Stimulated activated CD4-positive, alpha-beta T cell treated with anti-CD3 and anti-CD28 coated beads, Interleukin-1b, Interleukin-23, amount 100 ng/mL, for 1 hour (primary cell): ENCODE measurements at places on chromosomes 6 and 20.

DNA sequence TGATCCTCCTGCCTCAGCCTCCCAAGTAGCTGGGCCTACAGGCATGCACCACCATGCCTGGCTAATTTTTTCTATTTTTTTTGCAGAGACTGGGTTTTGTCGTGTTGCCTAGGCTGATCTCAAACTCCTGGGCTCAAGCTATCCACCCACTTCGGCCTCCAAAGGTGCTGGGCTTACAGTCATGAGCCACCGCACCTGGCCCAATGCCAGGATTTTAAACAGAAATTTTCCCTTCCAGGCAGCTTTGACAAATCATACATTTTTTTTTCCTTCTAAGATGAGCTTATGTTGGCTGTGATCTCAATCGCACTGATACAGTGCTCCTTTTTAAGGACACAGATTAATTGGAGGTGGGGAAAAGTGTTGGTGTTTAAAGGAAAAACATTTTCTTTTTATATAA lies 73.2 kb upstream of the CD2AP start:
- no peak for DNase-seq

- no peak for DNase-seq
Measured at GRCh38 chr20:62602550-62602949, 39.8 kb upstream of the SLCO4A1 start.

DNA sequence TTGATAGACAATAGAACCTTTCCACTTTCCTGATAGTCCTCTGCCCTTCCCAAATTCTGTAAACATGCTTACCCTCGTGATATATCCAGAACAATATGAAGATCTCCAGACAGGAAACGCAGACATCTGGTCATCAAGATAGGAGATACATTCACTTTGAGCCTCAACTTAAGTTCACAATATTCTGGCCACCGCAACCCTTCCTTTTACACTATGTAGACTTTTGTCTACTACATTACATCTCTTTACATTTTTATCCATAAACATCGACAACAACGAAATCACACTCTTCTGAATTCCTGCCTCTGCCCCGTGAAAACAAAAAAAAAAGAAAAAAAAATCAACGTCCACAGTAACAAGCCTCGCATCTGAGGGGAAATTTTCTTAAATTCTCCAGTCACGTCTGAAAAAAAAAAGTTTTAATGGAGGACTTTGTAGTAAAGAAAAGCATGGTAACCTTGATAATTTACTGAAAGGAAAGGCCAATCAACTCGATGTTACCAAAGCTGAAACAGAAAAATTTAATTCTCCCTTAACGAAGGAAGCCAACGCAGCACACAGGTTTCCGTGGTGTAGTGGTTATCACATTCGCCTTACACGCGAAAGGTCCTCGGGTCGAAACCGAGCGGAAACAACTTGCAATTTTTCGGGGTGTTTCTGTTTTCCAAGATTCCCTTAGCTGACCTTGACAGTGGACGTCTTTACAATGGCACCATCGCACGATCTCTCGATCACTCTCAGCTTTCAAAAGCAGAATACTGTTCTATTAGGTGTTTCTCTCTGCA lies 21.8 kb downstream of the POM121L2 start:
- DNase-seq: no peak

GRCh38 chr20:22339091-22339881 lies 245.1 kb downstream of the FOXA2 start:
- no peak for DNase-seq

GRCh38 chr6:44075647-44076355 lies 51.5 kb downstream of the MRPL14 start:
- no peak for DNase-seq

DNA sequence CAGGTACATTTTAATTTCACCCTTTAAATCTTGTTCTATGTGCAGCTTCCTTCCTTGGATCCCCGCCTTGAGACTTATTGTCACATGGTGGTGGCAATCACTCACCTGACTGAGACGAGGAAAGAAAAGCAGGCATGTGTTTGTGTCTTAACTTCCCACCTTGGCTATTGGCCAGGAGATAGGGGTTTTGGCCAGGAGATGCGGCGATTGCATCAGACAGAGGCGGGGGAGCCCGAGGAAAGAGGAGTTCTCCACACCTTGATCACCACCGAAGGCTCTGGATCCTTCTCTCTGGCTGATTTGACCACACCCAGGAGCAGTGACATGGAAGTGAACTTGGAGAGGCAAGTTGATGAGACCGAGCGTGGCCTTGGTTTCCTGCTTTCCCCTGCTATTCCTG lies 49.7 kb upstream of the EYA2 start:
- DNase-seq: no peak

DNA sequence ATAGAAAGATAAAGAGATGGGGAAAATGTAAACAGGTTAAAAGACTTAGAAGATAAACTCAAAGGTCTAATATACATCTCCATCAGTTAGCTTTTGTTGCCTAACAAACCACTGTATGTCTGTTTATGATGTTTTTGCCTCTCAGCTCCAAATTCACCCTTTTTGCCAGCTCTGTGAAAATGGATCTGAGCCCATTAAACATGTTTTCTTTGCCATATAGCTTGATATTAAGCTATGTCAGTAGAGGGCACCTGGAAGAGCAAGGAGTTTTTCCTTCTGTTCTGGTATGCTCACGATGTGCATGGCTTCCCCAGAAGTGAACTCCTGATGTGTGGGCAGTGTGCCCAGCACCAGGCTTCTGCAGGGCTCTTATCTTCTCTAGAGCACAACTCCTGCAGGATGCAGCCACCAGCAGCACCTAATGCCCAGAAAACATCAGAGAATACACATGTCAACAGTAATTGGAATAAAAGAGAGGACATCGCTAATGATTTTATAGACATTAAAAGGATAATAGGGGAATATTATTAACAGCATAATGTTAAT lies 14.6 kb upstream of the SNX9 start:
- no peak for DNase-seq

- no peak for DNase-seq
Measured at GRCh38 chr20:11271920-11272594, 598.3 kb upstream of the JAG1 start.

GRCh38 chr6:166814390-166814789 lies 142.0 kb downstream of the RNASET2 start:
- no peak for DNase-seq

DNA sequence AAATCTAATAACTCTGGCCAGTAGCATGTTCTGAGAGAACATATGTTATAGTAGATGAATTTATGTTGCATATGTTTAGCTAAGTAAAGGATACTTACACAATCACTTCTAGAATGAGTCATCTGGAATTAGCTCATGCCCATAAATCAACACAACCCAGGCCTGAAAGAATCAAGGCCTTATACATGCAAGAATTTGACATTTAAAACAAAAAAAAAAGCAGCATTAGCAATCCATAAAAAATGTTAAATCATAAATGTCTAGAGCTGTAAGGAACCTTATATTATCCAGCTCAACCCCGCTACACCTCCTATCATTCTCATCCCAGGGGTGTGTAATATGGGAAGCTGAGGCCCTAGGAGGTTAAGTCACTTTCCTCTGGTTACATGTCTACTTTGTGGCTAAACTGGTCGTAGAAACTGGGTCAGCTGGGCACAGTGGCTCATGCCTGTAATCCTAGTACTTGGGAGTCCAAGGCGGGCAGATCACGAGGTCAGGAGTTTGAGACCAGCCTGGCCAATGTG lies 105.2 kb upstream of the CARMIL1 start:
- DNase-seq: no peak

- DNase-seq: no peak
Measured at GRCh38 chr6:163333701-163334663, 80.5 kb upstream of the QKI start.
